Renal cortical epithelial cell (primary cell): ENCODE measurements at places on chromosomes 3 and 15.

- DNase-seq = no peak
Measured at GRCh38 chr15:72939514-72940228, 112.6 kb upstream of the NEO1 start.

- DNase-seq = no peak
Measured at GRCh38 chr15:63735449-63735848, 98.3 kb downstream of the HERC1 start.

DNA sequence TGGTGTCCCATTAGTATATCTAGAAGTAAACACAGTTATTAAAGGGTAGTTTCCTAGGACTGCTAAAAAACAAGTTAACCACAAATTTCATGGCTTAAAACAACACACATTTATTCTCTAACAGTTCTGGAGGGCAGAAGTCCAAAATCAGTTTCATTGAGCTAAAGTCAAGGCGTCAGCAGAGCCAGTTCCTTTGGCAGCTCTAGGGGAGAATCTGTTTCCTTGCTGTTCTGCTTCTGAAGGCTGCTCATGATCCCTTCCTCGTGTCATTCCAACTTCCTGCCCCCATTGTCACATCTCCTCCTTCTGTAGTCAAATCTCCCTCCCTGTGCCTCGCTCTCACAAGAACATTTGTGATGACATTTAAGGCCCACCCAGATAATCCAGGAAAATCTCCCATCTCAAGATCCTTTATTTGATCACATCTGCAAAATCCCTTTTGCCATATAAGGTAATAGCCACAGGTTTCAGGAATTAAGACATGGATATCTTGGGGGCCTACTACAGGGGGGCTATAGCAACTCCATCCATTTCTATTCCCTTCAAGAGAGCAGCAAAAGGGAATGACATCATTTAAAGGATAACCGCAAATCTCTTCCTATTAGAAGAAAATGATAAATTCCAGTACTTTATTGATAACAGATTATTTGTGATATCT, 50.1 kb downstream of the GPR176 start:
- no peak for DNase-seq

GRCh38 chr3:164208821-164209220, 869.5 kb downstream of the SI start:
- no peak for DNase-seq

- no peak for DNase-seq
Measured at GRCh38 chr3:191269289-191270085, 59.7 kb upstream of the CCDC50 start.

GRCh38 chr15:53979051-53979788, 979 bp downstream of the UNC13C start:
- no peak for DNase-seq

DNA sequence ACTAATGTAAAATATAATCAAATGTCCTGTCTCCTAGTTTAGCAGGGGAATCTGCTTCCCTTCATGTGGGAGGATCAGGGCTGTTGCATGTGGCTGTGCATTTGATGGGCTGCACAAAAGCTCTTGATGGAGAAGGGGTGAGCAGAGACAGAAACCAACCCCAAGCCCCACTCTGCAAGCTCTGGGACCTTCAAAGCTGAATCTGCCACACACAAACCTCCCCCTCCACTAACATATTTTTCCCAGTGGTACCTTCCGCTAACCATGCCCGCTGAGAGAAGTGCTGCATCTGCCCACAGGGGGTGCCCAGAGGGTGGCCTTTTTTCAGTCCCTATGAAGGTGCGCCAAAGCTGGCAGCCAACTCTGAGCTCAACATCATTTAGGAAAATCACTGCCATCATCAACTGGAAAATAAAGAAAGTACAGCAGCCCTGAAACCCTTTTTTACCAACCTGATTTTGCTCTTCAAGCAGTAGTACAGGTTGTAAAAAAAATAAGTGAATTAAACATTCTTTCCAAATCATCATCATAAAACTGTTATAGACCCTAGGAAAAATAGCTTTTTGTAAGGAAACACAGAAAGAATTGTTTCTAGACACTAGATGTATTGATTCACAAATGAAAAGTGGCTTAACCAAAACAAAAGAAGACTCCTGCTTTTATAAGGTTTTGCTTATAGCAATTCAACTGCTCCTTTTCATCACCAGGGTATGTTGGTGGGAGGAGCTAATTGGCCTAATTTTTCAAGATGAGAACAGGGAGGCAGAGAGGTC, 97.0 kb downstream of the HHLA2 start:
- DNase-seq = no peak

DNA sequence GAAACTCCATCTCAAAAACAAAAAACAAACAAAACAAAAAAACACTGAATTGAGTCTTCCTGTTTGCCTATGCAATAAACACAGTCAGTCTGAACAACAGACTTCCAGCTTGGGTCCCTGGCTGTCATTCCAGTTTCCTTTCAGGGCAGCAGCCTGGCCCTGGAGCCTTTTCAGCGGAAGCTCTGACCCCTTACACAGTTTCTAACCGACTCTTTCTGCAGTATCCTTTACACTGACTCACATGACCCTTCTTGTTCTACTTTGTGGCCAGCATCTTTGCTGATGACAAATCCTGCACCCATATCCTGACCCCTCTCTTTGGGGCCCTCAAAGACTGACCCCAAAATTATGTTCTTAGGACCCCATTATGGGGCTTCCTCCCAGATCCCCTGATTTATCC, 38.3 kb upstream of the INO80 start:
- no peak for DNase-seq

GRCh38 chr15:67274236-67274635, 19.6 kb downstream of the IQCH start:
- DNase-seq = no peak

DNA sequence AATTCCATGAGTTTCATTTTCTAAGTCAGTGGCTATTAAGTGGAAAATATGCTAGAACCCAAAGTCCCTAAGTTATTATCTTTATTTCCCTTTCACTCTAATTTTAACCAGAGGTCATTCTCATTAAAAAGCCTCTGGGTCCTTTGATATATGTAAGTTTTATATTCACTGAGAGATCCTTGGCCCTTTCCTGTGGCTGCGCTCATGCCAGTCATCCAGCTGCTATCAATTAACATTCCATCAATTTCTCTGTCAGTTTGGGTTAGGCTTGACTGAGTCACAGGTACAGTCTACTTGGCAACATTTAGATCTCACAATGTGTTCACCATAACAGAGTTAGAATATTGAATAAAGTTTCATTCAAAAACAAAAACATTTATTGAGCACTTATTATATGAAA, 58.0 kb upstream of the FBN1 start:
- DNase-seq = peak; percentile 47

GRCh38 chr3:29854821-29855220, 574.0 kb downstream of the RBMS3 start:
- no peak for DNase-seq

DNA sequence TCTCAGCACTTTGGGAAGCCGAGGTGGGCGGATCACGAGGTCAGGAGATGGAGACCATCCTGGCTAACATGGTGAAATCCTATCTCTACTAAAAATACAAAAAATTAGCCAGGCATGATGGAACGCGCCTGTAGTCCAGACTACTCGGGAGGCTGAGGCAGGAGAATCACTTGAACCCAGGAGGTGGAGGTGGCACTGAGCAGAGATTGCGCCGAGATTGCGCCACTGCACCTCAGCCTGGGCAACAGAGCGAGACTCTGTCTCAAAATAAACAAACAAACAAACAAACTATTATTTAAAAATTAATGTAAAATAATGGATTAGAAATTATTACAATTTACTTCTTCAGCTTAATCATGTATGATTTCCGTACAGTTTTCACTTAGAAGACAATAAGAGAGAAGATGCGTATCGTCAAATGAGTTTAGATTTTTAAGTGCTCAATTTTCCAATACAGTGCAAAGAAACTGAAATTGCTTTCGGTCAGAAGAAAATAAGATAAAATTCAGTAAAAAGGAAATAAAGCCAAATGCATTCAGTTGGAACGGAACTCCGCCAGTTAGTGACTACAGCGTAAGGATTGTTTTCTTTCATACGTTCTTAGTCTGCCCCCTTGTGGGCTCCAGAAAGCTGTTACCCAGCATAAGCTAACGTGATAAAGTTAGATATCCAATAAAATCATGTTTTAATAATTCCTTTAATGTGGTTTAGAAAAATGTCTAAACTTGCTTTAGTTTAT, 24.8 kb downstream of the AADAC start:
- DNase-seq = peak; percentile 76

- no peak for DNase-seq
Measured at GRCh38 chr3:66350601-66351000, 129.8 kb downstream of the SLC25A26 start.

DNA sequence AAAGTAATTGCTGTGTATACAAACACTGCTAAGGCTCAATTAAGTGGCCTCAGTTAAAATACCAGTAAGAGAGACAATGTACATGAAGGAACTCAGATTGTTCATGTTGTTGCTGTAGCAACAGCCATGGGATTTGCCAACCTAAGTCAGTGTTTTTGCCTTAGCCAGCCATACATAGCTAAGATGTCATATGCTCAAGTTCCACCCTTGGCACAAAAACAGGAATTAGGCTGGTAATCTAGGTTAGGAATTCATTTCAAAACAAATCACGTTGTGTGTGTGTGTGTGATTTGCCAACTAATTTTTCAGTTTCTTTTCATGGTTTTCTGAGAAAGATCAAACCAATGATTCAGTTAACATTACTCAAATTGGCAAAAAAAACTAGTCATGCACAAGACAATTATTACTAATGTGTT, 143.7 kb upstream of the KCNMB2 start:
- peak; percentile 72 for DNase-seq
